ENCODE measurements at places on chromosomes 11 and 22. TPM values are rescaled to one million over a fixed set of nuclear protein-coding genes. Genes with fewer than 3 reads are reported as not detected.
A peak's percentile ranks its signal among the peaks of the same experiment; 100 is the strongest.

The LRRC56 gene
- 1.4 TPM for total RNA-seq

The APOA1 gene
- total RNA-seq: 7.0 TPM

The RNF169 gene
- 23.8 TPM for total RNA-seq

The WBP2NL gene
- total RNA-seq: 9.4 TPM

The CPT1B gene
- total RNA-seq: 18.2 TPM

The KRTAP5-11 gene
- total RNA-seq: not detected

- no peak for DNase-seq
Observed at GRCh38 chr11:67293090-67293489, 4.0 kb downstream of the ANKRD13D start.

DNA sequence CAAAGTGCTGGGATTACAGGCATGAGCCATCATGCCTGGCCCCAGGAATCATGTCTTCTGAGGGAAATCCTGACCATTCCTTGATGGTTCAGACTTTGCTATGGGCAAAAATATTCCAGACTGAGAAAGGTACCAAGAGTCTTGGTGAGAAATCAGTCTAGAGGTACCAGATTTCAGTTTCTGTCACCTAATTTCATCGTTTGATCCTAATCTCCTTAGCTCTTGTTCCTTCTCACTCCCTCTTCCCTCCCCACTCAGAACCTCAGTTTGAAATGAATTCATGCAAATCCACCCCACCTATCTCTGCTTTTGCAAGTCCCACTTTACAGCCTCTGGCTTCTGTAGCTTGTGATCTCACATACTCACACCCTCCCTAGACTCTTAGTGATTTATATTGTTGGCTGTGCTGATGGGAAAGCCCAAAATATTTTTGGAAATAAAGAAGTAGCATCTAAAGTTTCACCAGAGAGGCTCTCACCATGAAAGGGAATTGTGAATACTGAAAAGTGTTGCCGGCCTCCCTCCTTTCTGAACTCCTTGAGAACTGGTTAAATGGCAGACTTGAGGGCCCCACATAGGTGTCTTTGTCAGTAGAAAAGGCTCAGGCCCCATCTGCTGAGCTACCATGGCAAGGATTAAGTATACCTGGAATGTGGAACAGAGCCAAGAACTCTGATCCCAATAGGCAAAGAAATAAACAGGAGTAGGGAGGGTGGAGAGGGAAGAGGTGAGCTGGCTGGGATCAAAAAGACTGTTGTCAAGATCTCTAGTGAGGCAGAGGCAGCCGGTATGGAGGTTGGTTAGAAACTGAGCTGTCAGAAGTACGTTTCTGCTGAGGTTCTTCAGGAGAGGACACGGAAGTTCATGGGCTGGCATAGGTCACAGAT, 190.5 kb upstream of the MTMR2 start:
- no peak for DNase-seq

DNA sequence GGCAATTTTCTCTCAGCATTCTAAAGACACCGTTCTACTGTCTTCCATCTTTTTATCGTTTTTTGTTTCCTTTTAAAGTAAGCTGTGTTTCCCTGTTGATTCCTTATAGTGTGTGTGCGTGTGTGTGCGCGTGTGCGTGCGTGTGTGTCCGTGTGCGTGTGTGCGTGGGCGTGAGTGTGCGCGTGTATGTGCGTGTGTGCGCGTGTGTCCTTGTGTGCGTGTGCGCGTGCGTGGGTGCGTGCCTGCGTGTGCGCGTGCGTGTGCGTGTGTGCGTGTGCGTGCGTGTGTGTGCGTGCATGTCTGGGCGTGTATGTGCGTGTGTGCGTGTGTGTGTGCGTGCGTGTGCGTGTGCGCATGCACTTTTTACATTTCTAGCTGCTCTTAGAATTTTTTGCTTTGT, 1033.7 kb downstream of the BRD1 start:
- no peak for DNase-seq

DNA sequence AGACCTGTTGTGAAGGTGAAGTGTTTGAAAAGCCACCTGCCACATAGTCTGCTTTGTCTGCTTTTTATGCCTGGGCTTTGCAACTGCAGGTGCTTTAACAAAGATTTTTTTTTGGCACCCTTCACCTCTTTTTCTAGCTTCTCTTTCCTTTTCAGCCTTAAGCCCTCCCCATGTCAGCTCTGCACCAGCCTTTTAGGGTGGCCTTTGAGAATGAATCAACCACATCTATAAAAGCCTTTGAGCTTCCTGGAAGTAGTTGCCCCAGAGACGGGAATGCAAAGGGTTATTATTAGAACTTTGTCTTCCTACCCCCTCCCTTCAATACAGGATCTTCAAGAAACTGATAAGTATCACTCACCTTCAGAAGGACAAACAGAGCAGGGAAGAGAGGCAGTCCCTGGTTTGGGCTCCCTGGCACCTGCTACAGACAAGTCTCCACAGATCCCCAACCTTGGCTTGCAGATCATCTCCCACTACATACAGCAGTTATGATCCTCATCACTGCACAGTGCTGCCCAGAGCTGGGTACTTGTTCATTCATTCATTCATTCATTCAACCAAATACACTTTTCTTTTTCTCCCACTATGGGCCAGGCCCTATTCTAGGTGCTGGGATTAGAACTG, 8.0 kb downstream of the PVALB start:
- no peak for DNase-seq

- no peak for DNase-seq
Observed at GRCh38 chr11:73412308-73412707, 36.1 kb downstream of the RELT start.

DNA sequence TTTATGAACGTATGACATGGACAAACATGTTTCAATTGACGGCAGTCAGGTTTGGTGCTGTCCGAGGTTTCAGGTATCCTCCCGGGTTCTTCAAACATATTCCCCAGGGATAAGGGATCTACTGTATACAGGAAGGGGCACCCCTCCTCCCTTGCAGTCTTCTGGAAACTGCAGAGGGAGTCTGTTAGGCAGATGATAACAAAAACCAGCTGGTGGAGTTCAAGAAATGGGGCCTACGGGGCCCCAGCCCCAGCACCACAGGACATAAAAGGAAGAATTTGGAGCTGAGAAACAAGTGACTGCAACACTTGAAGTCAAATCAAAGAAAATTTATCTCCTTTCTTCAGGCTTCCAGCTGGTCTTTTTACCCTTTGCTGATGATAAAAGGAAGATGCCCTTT, 32.1 kb downstream of the SNU13 start:
- DNase-seq: no peak

GRCh38 chr11:6602096-6602940, 1.1 kb downstream of the RRP8 start:
- no peak for DNase-seq

- no peak for DNase-seq
Observed at GRCh38 chr11:77284476-77285468, 16.7 kb downstream of the GDPD4 start.

DNA sequence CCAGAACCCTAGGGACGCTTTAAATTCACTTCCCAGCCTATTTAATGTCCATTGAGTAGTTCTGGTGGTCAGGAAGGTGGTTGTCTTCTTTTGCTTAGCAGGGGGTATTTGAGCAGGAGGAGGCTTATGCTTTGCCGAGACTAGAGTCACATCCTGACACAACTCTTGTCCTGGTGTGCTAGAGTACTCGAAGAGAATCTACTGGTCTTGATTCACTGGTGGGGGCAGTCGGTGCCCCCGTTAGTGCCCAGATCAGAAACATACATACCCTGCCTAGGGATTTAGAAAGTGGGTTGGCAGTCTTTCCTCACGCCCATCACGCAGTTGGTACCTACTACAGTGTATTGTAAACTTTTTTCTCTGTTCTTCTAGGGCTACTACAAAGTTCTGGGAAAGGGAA, 2.7 kb downstream of the RPL27A start:
- DNase-seq: no peak

DNA sequence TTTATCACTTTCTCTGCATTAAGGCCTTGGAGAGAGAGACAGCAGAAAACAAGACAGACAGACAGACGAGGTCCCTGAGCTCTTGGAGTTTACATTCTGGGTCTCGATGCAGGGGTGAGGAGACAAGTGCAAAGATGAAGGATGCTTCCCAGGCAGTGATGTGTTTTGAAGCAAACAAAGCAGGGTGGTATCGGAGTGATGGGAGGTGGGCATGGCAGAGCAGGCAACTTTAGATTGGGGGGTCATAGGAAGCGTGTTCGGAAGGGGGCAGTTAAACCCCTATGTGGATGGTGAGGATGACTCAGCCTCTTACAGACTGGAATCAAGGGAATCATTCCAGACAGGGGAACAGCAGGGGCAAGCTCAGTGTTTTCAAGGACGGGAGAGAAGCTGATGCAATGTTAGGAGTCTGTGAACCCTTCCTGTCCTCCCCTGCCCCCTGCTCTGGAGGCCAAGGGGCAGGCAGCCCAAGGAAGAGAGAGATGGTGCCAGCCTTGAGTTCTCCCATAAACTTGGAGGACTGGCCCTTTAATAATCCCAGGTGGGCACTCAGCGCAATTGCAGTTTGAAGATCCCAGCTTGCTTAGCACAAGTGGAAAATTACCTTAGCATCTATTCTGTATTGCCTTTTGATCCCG, 180.2 kb downstream of the CHST1 start:
- DNase-seq: peak; percentile 23

DNA sequence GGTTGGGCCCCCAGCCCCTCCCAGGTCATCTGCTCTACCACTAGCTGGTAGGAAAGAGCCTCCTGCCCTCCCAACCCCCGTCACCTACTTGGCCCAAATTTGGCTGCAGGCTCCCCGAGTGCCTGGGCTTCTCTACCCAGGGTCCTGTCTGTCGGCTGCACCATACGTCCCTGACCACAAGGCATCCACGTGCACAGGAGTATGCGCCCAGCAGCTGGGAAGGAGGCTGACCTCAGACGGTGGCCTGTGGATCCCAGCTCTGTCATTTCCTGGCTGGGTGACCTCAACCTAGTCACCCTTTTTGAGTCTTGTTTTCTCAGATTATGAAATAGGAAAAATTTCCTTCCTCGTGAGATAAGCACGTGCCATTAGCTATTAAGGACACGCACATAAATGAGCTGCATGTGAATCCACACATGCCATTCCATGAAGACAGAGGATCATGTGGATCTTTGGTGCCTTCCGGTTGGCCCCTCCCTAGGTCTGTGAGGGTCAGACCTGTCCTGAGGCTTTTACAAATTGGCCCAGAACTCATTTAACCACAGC, 13.7 kb downstream of the CYB561A3 start:
- DNase-seq: no peak

DNA sequence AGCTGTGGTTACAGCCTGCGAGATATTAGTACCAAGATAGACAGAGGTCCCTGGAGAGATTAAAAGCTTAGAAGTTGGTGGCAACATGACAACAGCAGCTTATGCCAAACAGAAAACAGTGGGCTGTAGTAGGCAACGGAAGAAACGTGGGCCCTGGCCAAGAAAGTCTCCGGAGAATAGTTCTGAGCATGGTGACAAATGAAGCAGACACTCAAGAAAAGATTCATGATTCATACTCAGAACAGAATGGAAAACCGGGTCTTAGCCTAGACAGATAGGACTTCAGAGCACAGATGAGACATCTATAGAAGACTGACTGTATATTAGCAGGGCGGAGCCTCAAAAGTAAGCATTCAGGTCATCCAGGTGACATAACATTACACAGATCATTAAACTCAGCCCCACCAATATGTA, 727.4 kb downstream of the ETS1 start:
- no peak for DNase-seq

GRCh38 chr11:74641289-74641688, 48.9 kb downstream of the POLD3 start:
- no peak for DNase-seq

GRCh38 chr11:27013781-27014361, 20.0 kb downstream of the FIBIN start:
- no peak for DNase-seq

DNA sequence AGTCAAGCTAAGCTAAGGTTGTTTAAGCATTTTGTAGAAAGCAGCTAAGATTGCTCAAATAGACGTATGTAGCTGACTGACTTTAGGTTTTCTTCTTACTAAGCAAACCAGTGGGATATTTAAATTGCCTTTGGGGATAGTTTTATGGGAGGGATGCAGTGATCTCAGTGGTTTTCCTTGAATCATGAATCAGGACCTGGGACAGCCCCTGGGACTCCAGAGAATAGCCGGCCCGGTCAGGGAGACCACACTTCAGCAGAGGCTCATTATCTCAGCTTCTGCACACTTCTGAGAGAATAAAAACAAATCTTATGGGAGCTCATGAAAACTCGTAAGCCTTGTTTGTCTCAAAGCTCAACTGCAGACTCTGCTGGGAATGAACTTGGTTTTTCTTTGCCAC, at the start of gene OR9I1:
OR9I1 (minus strand) TSS at position 62 of the 400 bp plus-strand sequence. CDS start 6,086 bp downstream, outside the sequence.
- DNase-seq: no peak

- no peak for DNase-seq
Observed at GRCh38 chr11:119696378-119697222, 32.4 kb downstream of the NECTIN1 start.

DNA sequence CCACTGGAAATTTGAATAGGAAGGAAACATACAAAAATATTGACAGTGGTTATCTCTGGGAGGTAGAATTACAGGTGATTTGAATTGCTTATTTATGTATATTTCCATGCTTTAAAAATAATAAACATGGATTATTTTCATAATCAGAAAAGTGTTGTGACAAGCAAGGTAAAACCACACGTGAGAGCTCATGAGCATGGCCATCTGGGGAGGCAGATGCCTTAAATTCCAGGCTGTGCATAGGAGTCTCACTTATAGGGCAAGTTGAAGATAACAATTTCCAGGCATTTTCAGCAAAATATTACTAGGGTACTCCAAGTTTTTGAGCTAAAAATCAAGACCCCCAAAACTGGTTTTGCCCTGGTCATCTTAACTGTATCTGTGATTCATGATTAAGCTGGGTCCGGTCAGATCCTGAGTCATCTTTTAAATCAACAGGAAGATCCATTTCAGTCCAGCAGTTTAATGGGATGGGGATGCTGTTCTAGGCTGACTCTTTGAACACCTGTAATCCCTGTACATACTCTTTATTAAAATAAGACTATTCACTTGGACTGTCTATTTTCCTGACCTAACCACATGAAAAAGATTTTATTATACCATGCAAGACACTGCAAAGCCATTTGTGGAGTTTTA, 115.8 kb upstream of the NARS2 start:
- no peak for DNase-seq

DNA sequence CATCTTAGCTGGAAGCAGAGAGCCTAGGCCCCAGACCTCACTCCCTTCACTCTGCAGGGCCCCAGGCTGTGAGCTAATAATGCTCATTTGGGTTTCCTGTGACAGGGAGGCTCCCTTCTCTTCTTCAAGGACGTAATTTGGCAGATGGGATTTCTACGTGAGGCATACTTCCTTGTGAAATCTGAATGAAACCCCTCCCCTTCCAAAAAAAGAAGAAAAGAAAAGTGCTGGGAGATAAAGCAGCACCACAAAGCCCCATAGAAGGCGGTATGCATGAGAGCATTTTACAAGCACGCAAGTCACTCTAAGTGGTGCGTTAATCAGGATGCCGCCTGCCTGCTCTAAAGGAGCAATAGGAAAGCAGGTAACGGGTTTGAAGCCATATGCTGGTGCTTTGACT, 5.7 kb downstream of the P2RX3 start:
- DNase-seq: no peak

DNA sequence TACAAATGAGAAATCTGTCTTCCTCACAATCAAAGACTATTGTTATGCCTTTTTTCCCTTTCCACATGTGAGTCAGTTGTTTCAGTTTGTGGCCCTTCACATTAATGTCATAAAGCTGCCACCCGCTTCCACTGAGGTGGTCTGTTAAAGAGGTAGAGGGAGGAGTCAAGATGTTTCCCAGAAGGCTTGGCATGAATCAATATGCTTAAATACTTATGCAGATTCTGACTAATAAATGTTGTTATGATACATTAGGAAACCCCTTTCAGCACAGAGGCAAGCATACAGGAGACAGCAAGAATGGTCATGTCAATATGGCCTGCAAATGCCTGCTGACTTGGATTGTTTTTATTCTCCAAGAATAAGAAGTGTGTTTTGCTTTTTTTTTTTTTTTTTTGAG, 6.5 kb downstream of the RTN3 start:
- no peak for DNase-seq

GRCh38 chr22:32421484-32421883, 9.4 kb upstream of the RTCB start:
- no peak for DNase-seq

All from sciatic nerve (tissue), 2 donors.